ENCODE measurements at places on chromosomes 11 and 22. TPM values are rescaled to one million over a fixed set of nuclear protein-coding genes. Genes with fewer than 3 reads are reported as not detected.

CDC42BPG gene
- total RNA-seq: 0.96 TPM

HORMAD2 gene
- total RNA-seq: 1.2 TPM

TTC38 gene
- total RNA-seq: 20.7 TPM

OR56A1 gene
- 2.2 TPM for total RNA-seq

DGKZ gene
- 20.7 TPM for total RNA-seq

PHETA2 gene
- 15.4 TPM for total RNA-seq

NCF4 gene
- 13.5 TPM for total RNA-seq

MMP10 gene
- 26.0 TPM for total RNA-seq

RAG1 gene
- 5.1 TPM for total RNA-seq

RIMBP3B gene
- not detected for total RNA-seq

OR8B3 gene
- not detected for total RNA-seq

KLHL22 gene
- 57.5 TPM for total RNA-seq

ANO5 gene
- 2.6 TPM for total RNA-seq

RASL10A gene
- not detected for total RNA-seq

- peak; percentile 88 for DNase-seq
These were observed 11.1 kb upstream of the OSM start for GRCh38 chr22:30277547-30278344.

DNA sequence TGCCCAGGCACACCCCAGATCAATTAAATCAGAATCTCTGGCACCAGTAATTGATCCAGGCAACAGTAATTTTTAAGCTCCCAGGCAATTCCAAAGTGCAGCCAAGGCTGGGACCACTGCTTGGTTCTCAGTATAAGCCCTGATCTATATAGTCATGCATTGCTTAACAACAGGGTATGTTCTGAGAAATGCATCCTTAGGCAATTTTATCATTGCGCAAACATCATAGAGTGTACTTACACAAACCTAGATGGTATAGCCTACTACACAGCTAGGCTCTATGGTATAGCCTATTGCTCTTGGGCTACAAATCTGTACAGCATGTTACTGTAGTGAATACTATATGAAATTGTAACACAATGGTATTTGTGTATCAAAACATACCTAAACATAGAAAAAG lies 651 bp upstream of the C11orf42 start:
- no peak for DNase-seq

- DNase-seq: no peak
These were observed 24.7 kb downstream of the CAPN1 start for GRCh38 chr11:65206441-65206841.

DNA sequence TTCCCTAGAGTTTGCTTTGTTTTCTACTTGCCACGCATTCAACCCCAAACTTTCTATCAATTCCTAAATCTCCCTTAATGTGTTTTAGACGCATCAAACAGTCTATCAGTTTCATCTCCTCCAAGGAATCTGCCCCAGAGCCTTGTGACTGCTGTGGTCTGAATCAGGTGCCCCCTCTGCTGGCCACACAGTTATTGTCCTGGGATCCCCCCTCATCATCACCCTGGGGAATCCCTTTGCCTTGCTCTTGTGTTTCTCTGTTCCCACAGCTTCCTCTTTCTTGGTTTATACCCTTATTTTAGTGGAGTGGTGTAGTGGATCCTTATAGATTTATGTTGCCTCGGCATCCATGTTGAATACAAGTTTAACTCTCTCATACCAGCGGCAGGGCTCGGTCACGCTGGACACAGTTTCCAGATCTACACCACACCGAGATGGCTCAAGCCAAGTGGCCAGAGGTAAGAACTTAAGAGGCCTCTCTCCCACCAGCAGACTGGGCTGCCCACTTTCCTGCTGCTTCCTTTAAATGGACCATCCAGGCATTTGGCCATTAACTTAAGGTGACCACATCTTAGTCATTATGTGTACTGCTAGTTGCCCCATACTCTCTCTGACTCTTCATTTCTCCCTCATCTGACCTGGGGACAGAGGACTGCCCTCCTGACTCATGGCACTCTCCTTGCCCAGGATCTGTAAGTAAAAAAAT lies 8.2 kb downstream of the UPB1 start:
- no peak for DNase-seq

- peak; percentile 96 for DNase-seq
These were observed 23.9 kb downstream of the NEFH start for GRCh38 chr22:29503811-29504372.

DNA sequence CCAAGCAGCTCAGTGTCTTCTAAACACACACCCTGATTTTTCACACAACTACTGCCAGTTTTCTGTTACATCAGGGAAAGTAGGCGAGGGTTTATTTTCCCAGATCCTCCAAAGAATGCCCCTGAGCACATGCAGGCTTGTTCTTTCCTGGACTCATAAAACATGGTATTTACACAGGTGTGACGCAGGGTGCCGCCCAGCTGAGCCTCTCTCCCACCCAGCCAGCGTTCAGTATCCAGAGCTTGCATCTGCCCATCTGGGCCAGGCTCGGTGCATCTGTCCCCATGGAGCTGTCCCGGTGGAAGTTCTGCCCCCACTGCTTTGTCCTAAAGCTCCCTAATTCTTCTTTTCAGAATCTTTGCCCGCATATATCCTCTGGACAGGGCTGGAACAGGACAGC lies 44.8 kb upstream of the ISX start:
- DNase-seq: no peak

DNA sequence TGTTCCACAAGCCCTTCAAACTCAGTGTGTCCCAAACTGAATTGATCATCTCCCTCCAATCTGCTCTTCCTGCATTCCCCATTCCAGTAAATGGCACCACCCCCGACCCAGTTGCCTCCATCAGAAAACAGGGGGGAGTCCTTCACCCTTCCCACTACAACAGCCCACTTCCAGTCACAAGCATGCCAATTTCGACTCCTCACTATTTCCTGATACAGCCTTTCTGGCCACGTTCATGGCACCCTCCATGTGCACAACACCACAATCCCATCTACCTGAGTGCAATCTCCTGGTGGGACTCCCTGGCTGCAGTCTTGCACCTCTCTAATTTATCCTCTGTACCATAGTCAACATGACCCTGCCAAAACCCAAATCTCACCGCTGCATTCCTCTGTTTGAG lies 1.6 kb upstream of the DNAL4 start:
- no peak for DNase-seq

GRCh38 chr11:22343371-22344032 lies 5.3 kb downstream of the SLC17A6 start:
- no peak for DNase-seq

DNA sequence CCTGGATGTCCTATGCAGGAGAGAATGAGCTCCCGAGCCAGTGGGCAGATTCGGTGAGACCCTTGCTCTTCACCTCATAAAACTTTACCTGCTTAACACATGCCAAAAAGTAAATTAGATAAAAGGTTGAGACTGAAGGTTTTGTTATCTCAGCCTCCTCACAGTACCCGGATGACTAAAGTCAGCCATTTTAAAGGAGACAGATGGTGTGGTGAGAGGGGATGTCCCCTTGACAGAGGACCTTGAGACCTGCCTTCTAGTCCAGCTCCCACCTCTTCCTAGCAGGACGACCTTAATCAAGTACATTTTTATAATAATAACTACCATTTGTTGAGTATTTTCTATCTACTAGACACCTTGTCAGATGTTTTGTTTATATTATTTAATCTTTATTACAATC lies 39.7 kb downstream of the C11orf91 start:
- DNase-seq: no peak

- DNase-seq: peak; percentile 54
These were observed 25.6 kb downstream of the TIMP3 start for GRCh38 chr22:32827049-32827602.

- DNase-seq: no peak
These were observed 39.3 kb downstream of the NF2 start for GRCh38 chr22:29642694-29643093.

DNA sequence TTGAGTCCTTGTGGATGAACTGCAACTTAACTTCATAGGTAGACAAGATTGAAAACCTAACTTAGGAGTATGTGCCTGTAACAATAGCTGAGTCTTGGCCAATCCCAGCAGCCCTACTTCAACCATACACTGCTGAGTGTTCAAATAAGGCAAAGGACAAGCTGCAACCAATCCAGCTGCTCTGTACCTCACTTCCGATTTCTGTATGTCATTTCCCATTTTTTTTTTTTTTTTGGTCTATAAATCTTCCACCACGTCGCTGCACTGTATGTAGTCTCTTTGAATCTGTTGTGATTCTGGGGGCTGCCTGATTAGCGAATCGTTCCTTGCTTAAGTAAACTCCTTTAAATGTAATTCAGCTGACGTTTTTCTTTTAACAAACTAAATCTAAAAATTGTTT lies 35.4 kb upstream of the FLI1 start:
- DNase-seq: no peak

DNA sequence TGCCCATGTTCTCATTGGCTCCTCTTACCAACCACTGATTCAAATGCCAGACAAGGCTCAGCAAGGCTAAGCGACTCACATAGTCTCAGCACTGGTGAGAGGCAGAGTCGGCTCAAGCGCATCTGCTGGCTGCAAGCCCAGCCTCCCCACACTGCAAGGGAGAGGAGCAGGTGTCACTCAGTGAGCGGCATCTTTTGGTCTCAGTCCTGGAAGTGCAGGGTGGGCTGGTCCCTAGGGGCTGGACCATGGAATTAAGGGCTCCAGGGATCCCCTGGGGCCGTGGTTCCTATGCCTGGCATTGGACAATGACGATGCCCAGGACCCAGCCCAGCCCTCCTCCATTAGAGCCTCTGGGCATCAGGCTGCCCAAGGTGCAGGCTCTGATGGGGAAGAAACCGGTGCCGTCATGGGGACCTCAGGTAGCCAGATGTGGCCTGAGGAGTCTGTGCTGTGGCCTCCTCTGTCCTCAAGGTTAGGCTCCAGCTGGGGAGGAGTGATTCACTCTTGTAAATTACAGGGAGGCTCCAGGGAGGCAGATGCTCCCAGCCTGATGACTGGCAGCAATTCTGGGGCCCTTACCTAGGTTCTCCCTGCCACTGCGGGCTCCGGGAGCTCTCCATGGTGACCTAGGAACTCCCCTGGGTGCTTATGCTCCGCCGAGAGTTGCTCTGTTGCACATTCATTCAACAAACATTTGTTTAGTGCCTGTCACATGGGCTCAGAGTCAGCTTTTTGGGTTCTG lies 28.0 kb downstream of the FADS2 start:
- DNase-seq: no peak

DNA sequence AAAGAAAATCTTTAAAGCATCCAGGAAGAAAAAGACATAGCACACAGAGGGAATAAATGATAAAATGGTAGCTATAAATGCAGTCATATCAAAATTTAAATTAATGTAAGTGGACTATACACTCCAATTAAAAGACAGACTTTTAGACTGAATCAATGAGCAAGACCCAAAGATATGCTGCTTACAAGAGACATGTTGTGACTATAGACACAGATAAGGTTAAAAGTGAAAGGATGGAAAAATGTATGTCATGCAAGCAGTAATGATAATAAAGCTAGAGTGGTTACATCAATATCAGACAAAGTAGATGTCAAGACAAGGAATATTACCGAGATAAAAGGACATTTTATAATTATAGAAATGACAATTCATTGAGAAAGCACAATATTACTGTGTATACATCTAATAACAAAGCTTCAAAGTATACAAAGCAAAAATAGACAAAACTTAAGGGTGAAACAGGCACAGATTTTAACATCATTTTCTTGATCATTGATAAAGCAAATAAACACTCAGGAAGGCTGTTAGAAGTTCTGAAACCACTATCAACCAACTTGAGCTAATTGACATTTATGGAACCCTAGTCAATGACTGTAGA lies 22.8 kb upstream of the MUC5AC start:
- DNase-seq: no peak

GRCh38 chr11:65254724-65255123 lies 7.0 kb upstream of the POLA2 start:
- DNase-seq: no peak

GRCh38 chr11:95595973-95596489 lies 193.6 kb downstream of the FAM76B start:
- no peak for DNase-seq

DNA sequence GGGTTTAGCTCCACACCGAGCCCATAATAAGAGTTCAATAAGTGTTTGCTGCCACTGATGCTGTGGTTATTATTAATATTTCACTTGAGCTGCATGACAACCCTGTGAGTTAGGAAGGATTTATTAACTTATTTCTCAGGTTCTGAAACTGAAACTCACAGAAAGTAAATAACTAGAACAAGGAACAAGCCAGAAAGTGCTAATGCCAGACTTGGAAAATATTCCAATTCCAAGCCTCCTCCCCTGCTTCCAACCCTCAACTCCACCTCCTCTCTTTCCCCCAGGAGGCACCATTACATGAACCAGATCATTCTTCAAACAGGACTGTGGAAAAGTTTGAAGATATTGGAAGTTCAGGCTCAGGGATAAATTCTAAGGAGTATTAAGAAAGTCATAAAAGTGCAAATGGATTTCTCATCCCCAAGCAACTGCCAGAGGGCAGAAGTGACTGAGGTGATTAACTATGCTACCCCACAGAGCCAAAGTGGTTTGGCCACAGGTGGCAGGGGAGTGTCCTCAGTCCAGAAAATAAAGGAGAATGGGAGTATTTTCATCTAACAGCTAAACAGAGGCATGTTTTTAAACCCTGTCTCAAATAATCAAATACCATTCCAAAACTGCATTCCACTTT lies 3.2 kb upstream of the FJX1 start:
- DNase-seq: no peak
